Right ventricle myocardium inferior (tissue), 1 donor: ENCODE measurements at places on chromosomes 13 and 19. TPM values are rescaled to one million over a fixed set of nuclear protein-coding genes. Genes with fewer than 3 reads are reported as not detected.

DNA sequence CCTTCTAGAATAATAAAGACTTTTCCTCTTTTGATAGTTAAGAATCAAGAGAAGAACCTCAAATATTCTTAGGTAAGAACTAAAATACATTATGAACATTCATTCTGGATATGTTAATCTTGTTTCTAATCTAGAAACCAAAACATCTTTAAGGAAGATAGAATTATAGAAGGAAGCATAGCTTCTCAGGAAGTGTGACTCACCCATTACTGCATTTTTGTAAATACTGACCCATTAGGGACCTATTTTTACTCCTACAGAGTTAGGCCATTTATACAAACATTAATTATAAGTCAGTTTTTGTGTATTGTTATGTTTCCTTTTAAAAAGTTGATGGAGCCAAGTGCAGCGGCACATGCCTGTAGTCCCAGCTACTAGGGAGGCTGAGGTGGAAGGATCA is 147.1 kb downstream of the NUFIP1 start:
- DNase-seq = no peak

DNA sequence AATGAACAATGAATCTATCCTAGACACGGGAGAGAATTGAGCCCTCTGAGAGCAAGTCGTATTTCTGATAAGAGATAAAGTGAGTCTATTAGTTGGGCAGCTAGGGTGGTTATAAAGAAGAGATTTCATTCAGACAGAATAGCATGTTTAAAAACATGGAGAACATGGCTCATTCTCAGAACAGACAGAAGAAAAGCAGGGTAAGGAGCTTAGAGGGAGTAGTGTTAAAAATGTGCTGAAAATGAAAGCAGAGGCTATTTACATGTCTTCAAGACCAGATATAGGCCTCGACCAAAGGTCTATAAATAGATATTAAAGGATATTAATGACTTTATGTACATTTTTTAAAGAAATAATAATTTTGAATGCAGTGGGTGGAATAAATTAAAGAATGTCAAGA is 149.5 kb downstream of the SLITRK1 start:
- DNase-seq = no peak

The NPAS1 gene
- total RNA-seq = not detected

The IGFL1 gene
- total RNA-seq = not detected

The TRAPPC6A gene
- 14.2 TPM for total RNA-seq

DNA sequence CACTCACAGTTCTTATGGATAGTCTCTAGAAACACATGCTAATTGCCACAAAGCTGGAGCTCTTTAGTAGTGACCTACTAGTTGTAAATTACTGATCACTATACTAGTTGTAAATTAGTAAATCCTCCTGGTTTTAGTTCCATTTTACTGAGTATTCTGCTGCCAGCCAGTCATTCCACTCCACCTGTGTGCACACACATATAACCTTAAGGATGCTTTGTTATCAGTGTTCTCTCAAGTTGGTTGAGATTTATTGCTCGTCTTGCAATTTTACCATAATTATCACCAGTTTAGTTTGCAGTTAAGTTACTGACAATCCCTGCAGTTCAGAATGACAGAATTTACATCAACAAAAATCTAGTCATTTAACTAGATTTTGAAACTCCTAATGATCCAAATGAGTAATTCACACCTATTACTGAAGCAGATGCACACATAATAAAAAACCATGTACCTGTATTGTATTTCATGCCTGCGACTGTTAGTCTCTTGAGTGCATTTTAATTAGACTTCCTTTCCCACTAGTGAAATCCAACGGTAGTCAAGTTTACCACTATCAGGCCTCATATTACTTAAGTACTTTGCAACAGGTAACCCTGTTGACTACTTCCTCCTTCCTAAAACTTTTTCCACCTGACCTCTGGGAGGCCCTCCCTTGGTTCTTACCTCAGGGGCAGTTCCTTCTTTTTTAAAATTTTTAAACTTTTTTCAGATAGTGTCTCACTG is 7.6 kb downstream of the TPT1 start:
- DNase-seq = no peak

The ACP4 gene
- not detected for total RNA-seq

DNA sequence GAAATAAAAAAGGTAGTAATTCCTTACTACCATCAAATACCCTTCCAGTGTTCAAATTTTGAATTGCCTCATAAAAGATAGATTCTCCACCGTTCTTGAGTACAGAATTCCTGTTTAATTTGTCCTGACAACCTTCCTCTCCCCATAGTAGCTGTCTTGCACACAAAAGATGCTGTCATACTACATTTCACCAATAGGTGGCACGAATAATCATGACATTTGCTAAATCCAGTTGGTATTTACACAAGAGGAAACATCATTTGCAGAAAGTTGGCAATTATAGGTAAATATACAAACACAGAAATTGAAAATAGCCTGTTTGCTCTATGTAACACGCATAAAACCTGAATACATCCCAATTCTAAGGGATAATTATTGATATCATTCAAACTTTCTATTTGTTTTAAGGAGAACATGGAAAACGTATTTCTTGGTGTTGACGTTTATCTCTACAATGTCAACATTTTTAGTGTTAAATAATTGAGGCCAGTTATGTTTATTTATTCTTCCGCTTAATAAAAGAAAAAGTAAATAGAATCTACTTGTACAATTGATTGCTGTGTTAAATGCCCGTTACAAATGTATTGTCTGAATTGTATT is 58.3 kb upstream of the CLDN10 start:
- DNase-seq = no peak

The HSPBP1 gene
- 30.2 TPM for total RNA-seq

- DNase-seq = no peak
Measured at GRCh38 chr19:3617463-3617862, 9.1 kb downstream of the CACTIN start.

DNA sequence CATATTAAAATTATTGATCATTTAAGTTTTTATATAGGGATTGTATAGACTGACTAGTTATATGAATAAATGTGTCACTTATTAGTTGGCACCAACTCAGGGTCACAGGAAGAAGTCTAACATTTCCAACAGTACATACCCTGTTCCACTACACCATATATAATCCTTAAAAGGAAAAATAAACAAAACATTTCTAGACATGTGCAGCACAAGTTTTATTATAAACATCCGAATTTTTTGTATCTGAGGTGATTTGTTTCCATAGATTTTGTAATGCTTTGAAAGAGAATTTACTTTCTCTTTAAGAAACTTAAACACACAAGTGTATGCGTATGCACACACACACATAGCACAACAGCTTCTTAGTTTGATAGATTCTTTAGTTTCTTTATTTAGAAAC is 418.6 kb upstream of the GPC6 start:
- no peak for DNase-seq

- no peak for DNase-seq
Measured at GRCh38 chr13:83085186-83085900, 796.9 kb downstream of the SLITRK1 start.

The SERTM1 gene
- total RNA-seq = 2.0 TPM

The PGLYRP2 gene
- not detected for total RNA-seq

DNA sequence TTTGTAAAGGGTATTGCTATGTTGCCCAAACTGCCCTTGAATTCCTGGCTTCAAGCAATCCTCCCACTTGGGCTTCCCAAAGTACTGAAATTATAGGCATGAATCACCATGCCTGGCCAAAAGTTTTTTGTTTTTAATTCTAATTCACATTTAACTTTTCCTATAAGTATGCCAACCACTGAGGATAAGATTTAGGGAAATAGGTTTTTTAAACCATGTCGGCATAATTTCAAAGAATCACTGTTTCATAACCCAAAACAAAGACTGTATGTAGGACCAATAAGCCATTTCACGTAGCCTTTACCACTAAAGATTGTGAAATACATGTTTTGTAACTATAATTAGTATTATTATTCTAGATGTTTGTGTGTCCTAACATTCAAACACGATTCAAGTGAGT is 8.2 kb downstream of the ZDHHC20 start:
- no peak for DNase-seq

The PCDH9 gene
- 9.9 TPM for total RNA-seq

The NLRP11 gene
- not detected for total RNA-seq

DNA sequence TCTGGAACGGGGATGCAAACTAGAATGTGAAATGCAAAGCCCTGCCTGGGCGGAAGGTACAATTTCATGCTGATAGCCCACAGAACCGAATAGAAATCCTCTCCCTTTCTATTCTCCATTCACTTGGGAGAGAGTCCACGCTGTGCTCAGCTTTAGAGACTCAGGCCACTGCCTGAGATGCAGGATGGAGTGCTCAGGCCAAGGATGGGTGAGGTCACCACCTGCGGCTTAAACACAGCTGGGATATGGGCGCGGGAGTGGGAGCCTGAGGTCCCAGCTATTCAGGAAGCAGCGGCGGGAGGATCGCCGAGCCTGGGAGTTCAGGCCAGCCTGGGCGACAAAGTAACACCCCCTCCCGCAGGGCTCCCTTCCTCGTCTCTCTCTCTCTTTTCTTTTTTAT is 446 bp upstream of the ZNF83 start:
- no peak for DNase-seq

DNA sequence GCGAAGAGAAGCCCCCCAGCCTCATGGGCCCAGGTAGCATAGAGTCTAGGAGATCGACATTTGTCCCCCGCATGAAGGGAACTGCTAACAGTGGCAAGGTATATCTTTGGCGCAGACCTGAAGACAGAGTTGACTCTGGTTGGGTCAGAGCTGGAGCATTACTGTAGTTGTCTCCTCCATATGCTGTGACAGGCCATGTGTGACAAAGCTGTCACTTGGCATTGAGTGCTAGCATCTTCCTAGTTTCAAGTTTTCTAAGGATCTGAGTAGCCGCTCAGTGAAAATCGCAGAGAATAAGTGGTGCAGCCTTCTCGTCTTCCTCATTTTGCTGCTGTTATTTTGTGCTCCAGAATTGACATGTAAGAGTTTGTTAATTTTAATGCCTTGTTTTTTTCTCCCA is 189.4 kb upstream of the RNF113B start:
- DNase-seq = no peak

DNA sequence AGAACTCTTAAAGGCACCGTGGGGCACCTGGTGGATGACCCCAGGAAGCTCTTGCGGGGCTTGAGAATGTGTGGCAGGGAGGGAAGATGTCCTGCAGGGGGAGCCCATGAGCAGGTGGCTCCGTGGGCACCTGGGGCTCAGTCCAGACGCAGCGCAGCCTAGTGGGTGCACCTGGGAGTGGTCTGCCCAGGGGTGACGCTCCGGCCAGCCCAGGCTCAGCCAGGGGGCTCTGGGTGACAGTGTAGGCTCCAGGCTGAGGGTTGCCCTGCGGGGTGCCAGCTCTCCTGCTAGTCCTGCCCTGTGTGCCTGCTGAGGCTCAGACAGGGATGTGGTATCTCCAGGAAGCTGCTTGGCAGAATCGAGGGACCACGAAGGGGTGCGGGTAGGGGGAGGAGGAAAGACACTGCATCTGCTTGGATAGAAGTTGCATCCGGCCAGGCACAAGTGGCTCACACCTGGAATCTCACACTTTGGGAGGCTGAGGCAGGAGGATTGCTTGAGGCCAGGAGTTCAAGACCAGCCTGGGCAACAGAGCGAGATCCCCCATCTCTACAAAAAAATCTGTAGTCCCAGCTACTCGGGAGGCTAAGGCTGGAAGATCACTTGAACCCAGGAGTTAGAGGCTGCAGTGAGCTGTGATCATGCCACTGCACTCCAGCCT is 15.0 kb upstream of the PGLS start:
- DNase-seq = peak; percentile 87

- peak; percentile 4 for DNase-seq
Measured at GRCh38 chr19:45187421-45188100, 9.0 kb downstream of the BLOC1S3 start.

The ZSCAN4 gene
- not detected for total RNA-seq

- no peak for DNase-seq
Measured at GRCh38 chr13:39106216-39107005, 68.2 kb downstream of the NHLRC3 start.

DNA sequence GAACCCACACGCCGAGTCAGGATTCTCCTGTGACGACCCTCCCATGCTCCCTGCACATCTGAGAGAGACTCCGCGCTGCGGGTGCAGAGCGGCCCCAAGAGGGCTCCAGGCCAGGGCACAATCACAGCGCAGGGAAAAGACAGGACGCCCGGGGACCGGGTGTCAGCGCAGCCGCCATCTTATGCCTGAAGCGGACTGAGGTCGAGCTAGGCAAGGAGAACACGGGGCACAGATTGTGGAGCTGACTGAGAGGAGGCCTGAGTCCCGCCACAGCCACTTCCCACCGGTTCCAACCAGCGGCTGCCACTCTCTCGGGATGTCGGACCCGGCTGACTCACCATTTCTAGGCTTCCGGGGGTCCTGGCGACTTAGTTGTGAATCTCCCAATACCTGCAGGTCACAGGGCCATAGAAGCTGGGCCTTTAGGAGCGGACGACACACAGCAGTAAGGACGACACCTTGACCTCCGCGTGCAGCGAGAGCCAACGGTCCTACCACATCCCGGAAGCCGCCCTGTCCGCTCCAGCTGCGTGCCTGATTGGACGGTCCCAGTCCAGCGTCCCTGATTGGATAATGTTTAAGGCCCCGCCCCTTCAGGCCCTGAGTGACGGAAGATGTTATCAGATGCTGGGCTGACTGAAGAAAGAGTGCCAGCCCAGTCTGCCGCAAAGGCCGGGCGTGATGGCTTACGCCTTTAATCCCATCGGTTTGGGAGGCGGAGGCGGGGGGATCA is at the start of gene ZNF728:
Gene ZNF728, minus strand, starts transcription at position 487 of the 733 bp plus-strand sequence. Its CDS starts 146 bp downstream, at position 341.
- peak; percentile 84 for DNase-seq

GRCh38 chr13:113877149-113877990 is 13.5 kb upstream of the GAS6 start:
- DNase-seq = no peak

- no peak for DNase-seq
Measured at GRCh38 chr13:92461831-92462230, 764.8 kb upstream of the GPC6 start.

DNA sequence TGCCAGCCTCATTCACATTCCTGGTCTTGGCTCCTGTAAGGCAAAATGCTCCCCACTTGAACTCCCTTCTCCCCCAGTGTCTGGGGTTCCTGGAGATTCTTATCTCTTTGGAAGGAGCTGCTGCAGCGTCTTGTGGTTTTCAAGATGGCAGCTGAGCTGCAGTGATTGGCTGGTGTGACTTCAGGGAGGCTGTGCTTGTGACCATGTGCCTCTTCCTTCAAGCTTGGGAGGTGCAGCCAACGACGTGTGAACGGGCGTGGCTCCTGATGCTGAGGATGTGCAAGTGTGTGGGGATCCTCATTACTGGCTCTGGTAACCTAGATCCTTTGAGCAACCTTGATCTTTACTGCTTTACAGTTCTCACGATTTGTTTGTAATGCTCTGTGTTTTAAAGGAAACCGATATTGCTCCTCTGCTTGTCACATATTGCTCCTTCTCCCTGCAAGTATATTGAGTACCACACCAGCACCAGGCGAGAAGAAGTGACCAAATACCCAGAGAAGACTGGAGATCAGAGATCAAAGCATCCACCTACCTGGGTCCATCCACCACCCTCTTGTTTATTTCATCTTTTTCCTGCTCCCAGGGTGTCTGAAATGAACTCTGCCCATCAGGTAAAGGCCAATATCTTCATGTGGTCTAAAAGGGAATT is 208.5 kb downstream of the FGF9 start:
- no peak for DNase-seq

- peak; percentile 86 for DNase-seq
Measured at GRCh38 chr19:55494172-55494761, 6.0 kb downstream of the SSC5D start.

- no peak for DNase-seq
Measured at GRCh38 chr13:27226991-27227390, 24.4 kb upstream of the RPL21 start.

GRCh38 chr19:17292301-17293074 is 10.7 kb downstream of the ABHD8 start:
- peak; percentile 90 for DNase-seq

The MEIOSIN gene
- total RNA-seq = not detected

The ZNF730 gene
- total RNA-seq = 0.11 TPM

The THSD8 gene
- 1.7 TPM for total RNA-seq

The GPATCH1 gene
- total RNA-seq = 6.5 TPM

The ZNF69 gene
- 3.6 TPM for total RNA-seq

The WIZ gene
- total RNA-seq = 31.3 TPM
